GM20000 (cell line): ENCODE measurements at places on chromosomes 11 and 22.

DNA sequence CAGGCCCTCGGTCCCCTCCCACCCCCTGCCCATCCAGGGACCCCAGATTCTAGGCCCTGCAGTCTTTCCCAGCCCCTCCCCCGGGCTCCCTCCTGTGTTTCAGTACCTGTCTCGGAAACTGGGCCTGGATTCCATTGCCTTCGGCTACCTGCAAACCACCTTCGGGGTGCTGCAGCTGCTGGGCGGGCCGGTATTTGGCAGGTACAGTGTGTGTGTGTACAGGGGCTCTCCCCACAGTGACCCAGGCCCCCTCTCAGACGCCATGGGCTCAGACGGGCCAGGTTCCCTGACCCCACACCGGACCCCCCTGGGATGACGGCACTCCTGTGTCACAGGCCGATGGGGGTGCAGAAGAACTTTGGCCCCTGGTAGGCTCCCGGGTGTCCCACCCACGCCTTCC is 21.1 kb downstream of the PHLDA2 start:
- no peak for DNase-seq

DNA sequence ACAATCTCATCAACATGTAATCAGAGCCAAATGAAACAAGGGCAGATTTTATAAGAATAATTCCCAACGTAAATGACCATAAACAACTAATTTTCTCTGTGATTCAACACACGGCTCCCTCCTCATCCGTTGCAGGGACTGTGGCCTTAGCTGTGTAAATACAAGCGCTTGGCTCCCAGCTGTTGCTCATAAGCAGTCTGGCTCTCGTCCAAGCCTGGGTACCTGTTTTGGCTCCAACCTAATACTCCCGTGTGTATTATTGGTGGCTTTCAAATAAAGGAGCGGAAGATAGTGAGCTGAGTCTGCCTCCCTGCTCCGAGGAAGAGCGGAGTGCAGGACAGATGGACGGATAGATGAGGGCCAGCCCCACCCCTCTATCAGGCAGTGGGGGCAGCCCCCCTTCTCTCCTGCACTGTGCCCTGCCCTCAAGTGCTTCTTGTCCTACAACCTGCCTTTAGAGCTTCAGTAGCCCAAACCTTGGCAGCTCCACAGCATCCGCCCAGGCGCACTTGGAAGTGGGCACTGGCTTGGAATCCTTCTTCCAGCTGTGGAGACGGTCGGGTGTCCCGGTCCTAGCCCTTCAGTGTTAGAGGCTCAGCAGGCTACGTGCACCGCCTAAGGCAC is 670.9 kb downstream of the BRD1 start:
- no peak for DNase-seq

- DNase-seq = no peak
These were observed 244.1 kb upstream of the MTNR1B start for GRCh38 chr11:92725352-92725751.

DNA sequence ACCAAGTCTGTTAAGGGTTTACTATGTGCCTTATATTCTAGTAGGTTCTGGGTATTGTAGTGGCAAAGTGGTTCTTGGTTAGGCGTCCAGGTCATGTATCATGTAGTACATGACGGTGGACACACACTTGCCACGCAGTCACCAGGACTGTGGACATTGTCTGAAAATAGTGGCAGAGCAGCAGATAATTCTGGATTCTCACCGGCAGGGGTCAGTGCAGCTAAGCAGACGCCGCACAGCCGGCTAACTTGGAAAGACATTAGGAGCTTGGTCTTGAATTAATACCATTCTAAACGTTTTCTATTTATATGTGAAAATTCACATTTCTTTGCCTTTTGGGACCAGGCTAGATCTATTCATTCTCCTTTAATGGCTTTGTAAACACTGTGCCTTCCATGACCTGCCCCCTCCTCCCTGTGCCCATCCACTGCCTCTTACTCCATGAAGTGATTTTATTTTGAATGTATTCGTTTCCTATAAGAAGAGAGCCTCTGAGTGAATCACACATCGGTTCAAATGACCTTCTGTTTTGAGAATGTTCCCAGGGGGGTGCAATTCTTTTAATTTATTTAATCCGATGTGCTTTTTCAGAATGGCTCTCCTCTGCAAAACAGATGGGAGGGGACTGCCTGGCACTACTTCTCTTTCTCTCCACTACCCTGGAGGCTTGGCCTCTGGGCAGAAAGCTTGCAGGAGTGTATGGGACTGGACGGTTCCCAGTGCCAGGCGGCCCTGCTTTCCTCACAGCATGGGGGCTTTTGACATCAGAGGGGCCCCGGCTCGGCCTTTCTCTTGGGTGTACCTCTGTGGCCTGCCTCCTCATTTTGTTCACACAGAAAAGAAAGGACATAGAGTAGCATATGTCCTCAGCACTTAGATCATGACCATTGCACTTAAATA is 378.0 kb downstream of the NTM start:
- peak; percentile 57 for DNase-seq
